ENCODE measurements at places on chromosomes 7 and 10.

GRCh38 chr7:115728518-115728917 is 302.0 kb downstream of the TFEC start:
- H3K4me3 ChIP-seq = no peak overlapping the region
- DNase-seq = no peak
- H3K27me3 ChIP-seq = no peaks in the 10 kb centered on the region

DNA sequence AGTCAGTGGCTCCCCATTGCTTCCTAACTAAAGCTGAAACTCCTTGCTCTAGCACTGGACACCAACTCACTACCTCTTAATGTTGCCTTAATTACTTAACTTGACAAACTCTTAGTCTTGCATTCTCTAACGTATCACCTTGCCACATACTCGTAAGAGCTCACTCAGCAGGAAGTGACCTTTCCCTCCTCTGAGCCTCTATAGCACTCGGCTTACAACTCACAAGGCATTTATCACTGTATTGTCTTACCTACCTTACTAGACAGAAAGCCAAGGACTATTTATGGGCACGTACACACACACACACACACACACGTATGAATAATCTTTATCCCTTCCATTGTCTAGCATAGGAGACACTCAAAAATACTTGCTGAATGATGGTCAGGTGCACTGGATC is 21.2 kb downstream of the CEP41 start:
- no peak for DNase-seq
- peaks cover 28% of the 10 kb centered on the region for H3K4me1 ChIP-seq
- H3K27ac ChIP-seq = no peak overlapping the region
- no peaks in the 10 kb centered on the region for H3K27me3 ChIP-seq

- peak; percentile 57 for DNase-seq
- H3K36me3 ChIP-seq = no peaks in the 10 kb centered on the region
- H3K4me1 ChIP-seq = peaks cover 37% of the 10 kb centered on the region
- H3K27me3 ChIP-seq = no peaks in the 10 kb centered on the region
- H3K4me3 ChIP-seq = peak overlapping the region; percentile 50
- peak overlapping the region; percentile 79 for H3K27ac ChIP-seq
Measured at GRCh38 chr10:121596689-121597503, 1.3 kb downstream of the FGFR2 start.

- H3K36me3 ChIP-seq = no peaks in the 10 kb centered on the region
- H3K27me3 ChIP-seq = no peaks in the 10 kb centered on the region
- peaks cover 24% of the 10 kb centered on the region for H3K4me1 ChIP-seq
Measured at GRCh38 chr10:22604344-22605126, 109.8 kb downstream of the PIP4K2A start.

- no peak for DNase-seq
- no peaks in the 10 kb centered on the region for H3K27me3 ChIP-seq
- H3K4me3 ChIP-seq = no peak overlapping the region
- H3K36me3 ChIP-seq = peaks cover 7% of the 10 kb centered on the region
Measured at GRCh38 chr10:70820976-70821750, 5.4 kb downstream of the SGPL1 start.
